ENCODE measurements at places on chromosomes 2 and 18. TPM values are rescaled to one million over a fixed set of nuclear protein-coding genes. Genes with fewer than 3 reads are reported as not detected.

The UPP2 gene
- total RNA-seq, result not detected

The ASB18 gene
- not detected for total RNA-seq

The SCTR gene
- total RNA-seq, result not detected

The UNC80 gene
- not detected for total RNA-seq

The DSC3 gene
- total RNA-seq, result 0.22 TPM

The BOLL gene
- total RNA-seq, result not detected

The DPP10 gene
- not detected for total RNA-seq

The GCKR gene
- 4.2 TPM for total RNA-seq

The MAPK4 gene
- total RNA-seq, result not detected

The PLGLB1 gene
- not detected for total RNA-seq

The MARCO gene
- 92.5 TPM for total RNA-seq

GRCh38 chr2:136666-137065, 90.4 kb upstream of the FAM110C start:
- DNase-seq, result no peak

GRCh38 chr2:185895828-185896693, 157.5 kb downstream of the FSIP2 start:
- no peak for DNase-seq

- no peak for DNase-seq
Observed at GRCh38 chr2:193561054-193561453, 1366.3 kb upstream of the TMEFF2 start.

- DNase-seq, result no peak
Observed at GRCh38 chr18:7415081-7415894, 151.8 kb upstream of the PTPRM start.

DNA sequence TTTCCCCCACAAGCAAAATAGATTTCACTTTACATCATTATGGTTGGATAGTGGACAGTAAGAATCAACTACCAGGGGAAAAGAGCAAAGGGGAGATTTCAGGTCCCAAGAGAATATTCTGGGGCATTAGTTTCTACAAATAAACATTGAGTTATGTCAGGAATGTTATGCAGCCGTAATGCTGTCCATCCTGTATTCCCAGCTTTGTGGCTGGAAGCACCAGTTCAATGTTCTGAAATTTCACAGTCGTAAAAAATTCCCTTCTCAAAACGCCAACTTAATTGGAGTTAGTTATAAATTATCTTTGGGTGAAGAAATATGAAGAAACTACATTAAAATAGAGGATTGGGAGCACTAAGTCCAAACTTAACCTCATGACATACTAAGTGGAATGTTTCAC, 141.5 kb upstream of the FIGN start:
- DNase-seq, result no peak

DNA sequence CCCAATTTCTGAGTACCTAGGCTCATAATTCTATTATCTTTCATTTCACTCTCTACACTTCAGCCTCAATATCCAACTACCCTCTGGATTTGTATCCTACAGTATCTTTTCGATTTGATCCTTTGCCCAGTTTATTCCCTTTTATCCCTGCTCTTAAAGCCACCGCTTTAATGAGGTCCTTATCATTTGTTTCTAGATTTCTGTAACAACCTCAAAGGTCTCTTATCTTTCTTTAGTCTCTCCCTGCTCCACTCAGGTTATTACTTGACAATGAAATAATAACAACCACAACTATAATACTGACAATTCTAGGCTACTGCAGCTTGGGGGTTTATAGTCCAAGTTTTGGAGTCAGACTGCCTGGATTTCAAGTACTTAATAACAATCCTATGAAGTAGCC, 25.9 kb upstream of the ASNSD1 start:
- no peak for DNase-seq

DNA sequence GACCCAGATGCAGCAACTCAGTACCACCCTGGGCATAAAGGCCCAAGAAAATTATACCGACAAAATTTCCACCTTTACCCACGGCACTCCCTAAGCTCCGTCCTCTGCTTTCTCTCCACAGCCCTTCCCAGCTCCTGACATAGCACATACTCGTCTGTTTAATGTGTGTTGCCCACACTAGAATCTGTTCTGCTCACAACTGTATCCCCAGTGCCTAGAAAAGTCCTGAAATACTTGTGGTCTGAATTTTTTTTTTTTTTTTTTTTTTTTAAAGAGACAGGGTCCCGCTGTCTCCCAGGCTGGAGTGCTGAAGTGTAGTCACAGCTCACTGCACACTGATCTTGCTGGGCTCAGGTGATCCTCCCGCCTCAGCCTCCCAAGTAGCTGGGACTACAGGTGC, 62.3 kb downstream of the ADCY3 start:
- no peak for DNase-seq

GRCh38 chr18:3492721-3493120, 42.7 kb downstream of the TGIF1 start:
- no peak for DNase-seq

- no peak for DNase-seq
Observed at GRCh38 chr2:222887124-222887523, 26.3 kb downstream of the ACSL3 start.

- no peak for DNase-seq
Observed at GRCh38 chr18:43819397-43819796, 542.1 kb upstream of the SYT4 start.

DNA sequence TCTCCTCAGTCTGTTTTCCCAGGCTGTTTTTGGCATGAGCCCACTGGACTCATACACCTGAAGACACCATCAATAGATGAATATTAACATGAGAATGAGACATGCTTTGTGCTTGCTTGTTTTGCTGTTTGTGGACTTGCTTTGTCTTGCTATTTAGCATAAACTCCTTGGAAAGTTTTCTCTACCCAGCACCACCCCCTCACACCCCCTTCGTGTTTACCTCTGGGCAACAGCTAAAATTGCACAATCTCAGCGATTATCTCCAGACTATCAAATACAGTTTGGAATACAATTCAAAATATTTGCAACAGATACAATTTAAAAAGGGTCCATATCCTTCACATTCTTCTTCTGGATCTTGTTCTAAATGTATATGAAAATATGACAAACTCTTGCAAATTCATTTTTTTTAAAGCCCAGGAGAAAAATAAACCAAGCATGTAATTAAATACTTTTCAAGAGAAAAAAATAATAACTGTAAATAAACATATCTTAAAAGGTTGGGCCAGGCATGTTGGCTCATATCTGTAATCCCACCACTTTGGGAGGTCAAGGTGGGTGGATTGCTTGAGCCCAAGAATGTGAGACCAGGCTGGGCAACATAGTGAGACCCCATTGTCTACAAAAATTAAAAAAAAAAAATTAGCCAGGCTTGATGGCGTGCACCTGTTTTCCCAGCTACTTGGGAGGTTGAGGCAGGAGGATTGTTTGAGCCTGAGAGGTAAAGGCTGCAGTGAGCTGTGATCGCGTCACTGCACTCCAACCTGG, 32.3 kb upstream of the PMAIP1 start:
- DNase-seq, result no peak

DNA sequence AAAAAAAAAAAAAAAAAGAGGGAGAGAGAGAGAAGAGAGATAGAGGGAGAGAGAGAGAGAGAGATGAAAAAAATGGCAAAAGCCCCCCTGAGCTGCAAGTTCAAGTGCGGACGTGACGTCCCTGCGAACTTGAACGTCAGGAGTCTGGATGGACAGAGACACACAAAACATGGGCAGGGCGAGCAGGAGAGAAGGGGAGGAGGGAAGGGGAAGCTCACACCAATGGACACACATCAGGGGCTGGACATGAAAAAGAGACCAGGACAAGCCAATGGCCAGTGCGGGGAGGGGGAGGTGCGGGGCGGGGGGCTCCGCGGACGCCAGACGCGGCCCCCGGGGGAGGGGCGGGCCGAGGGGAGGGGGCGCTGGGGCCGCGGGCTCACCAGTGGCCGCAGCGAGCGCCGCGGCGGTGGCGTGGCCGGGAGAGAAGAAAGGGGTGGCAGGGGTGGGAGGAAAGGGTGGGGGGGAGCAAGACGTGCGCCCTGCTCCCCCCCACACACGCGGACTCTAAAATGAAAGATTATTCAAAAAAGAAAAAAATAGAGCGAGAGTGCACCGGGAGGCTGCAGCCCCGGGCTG, at the start of gene BCL11A:
TSS of gene BCL11A (minus strand) at position 160 of the 579 bp plus-strand sequence. CDS start 384 bp downstream, outside the sequence.
- DNase-seq, result no peak

- no peak for DNase-seq
Observed at GRCh38 chr2:145123606-145124005, 603.7 kb upstream of the ZEB2 start.

GRCh38 chr2:159034713-159035112, 66.3 kb downstream of the TANC1 start:
- no peak for DNase-seq

DNA sequence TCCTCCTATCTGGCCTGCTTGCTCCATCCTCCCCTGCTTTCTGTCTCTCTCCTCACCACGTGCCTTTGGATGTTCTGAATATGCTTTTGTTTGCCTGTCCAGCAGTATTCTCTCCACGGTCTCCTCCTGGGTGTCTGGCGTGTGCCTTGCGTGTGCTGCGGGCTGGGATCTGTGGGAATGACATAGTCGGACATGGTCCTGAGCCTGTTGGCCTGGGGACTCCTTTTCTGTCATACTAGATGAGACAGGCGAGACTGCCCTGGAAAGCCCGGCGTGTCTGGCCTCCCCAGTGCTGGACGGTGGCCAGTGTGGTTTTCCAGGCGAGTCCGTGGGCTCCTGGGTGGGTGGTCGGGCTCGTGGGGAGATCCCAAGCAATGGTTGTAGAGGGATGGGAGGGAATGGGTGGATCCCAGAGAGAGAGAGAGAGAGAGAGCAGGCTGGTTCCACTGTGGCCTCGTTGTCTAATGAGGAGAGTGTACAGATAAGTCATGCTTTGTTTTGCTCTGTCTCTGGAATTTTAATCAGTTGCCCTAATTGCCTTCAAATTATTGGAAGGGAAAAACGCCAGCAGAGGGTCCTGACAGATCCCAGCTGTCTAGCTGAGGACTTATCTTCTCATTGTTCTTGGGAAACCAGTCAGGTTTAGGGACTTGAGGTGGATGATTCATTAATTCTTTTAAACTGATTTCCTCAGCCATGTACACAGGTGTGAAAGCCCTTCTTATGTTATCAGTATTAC, 58.3 kb downstream of the HPCAL1 start:
- DNase-seq, result no peak

GRCh38 chr18:49707599-49707998, 105.7 kb downstream of the ACAA2 start:
- no peak for DNase-seq

GRCh38 chr2:240624011-240624949, 1.0 kb upstream of the GPR35 start:
- DNase-seq, result peak; percentile 87

- DNase-seq, result no peak
Observed at GRCh38 chr18:13597068-13597467, 129.3 kb downstream of the FAM210A start.

- DNase-seq, result no peak
Observed at GRCh38 chr2:223868005-223868404, 30.6 kb upstream of the AP1S3 start.

DNA sequence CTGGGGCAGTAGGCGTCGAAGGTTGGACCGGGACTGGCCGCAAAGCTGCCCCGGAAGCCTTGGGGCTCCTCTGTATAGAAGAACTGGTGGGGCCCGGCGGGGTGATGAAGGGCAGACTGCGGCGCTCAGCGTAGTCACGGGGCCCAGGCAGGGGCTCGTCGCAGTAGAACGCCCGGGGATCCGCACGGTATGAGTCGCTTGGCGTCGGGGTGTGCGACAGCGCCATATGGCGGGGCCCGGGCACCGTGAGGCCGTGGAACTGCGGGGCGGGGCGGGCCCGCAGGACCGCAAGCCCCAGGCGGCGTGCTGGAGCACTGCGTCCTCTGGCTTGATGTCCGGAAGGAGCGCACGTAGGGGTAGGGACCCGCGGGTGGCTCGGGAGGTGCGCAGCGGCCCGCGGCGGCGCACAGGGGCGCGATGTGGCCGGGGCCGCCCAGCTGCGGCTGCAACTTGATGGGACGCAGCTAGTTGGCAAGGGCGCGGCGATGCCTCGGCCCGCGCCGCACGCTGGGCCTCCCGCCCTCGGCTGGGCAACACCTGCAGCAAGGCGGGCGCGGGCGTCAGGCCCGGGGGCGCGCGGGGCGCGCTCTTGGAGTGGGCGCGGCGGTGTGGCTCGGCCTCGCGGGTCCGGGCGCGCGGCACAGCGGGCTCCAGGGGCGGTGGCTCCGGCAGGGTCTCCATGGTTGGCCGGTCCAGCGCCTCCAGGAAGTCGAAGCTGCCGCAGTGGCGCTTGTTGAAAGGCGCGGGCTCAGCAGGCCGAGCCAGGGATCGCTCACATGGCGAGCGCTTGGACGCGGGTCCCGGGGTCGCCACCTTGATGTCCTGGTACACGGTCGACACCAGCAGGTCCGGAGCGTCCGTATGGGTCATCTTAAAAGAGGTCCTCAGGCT, 251.4 kb downstream of the ANKRD30B start:
- peak; percentile 73 for DNase-seq

- DNase-seq, result no peak
Observed at GRCh38 chr18:74654638-74655037, 57.0 kb downstream of the ZNF407 start.

DNA sequence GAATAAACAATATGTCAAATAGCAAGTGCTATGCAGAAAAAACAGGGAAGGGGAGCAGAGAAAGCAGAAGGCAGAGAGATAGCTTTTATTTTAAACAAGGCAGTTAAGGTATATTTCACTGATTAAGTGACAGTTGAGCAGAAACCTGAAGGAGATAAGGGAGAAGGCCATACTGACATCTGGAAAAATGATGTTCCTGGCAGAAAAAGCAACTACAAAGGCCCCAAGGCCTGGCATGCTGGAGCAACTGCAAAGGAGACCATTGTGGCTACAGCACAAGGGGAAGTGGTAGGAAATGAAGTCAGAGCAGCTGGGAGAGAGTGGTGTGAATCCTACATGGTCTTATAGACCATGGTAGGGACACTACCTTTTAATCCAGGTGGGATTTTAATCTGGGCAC, 8.9 kb upstream of the PCBP1 start:
- no peak for DNase-seq

DNA sequence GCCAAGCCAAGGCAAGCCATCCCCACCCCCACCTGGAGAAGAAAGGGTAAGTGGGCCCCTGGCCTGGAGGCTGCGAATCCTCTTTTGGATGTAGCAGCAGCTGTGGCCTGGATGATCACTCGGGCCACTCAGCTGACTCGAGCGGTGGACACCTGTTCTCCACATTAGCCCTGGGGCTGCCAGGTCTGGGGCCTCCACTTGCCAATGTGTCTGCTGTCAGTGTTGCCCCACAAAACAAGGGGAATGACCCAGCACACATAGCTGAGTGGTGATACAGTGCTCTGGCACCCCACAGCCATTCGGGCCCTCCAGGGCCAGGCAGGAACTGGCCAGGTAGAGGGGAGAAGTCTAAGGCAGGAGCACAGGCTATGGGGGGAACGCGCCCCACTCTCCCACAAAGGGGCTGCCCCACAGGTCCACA, 2.6 kb downstream of the STK25 start:
- DNase-seq, result no peak

DNA sequence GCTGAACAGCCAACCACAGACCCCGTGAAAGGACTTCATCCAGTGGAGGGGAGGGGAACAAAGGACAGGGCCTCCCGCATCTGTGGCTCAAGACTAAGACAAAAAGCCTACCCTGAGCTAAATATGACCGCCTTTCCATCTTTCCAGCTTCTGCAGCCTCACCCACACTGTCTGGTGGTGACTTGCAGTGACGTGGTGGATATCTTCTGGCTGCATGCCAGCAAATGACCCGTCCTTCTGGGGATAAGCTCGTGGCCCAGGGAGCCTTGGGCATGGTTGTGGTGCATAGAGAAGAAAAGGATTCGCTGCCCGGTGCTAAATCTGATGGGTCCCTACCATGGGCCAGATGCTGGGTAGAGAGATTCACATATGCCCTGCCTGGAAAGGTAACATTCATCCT, 8.7 kb upstream of the NGEF start:
- peak; percentile 65 for DNase-seq

All from mesenteric fat pad (tissue), 1 donor.